ENCODE measurements at places on chromosomes 16 and 17.
A peak's percentile ranks its signal among the peaks of the same experiment; 100 is the strongest.

DNA sequence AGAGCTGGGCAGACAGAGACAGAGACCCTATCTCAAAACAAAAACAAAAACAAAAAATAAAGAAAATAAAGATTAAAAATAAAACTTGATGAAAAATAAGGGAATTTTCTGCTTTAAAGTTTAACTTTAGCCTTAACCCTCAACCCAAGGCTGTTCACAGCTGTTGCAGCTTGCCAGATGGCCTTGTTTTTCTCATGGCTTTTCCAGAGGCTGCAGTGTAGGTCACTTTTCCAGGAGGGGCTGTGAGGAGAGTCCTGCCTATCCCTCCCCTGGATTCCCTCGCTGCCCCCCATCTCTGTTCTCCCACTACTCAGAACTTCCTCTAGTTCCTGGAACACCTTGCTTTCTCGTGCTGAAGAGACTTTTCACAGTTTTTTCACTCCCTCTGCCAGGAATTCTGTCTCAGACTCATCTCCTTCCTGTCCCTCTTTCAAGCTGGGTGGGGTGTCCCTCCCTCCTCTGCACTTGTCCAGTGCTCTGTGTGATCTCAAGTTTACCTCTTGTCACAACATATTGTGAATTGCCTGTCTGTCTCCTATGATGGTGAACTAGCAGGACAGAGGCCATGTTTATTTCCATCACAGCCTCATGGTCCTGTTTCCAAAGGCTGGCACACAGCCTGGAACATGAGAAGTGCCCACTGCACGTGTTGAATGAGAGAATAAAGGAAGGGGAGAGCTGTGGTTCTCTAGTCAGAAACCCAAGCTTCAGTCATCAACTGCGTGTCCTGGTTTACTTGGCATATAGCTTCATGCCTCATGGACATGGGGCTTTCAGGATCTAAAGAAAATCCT is 69.9 kb upstream of the MSI2 start:
- peak; percentile 23 for DNase-seq

- no peak for DNase-seq
Observed at GRCh38 chr16:50166511-50167500, 13.7 kb downstream of the TENT4B start.

DNA sequence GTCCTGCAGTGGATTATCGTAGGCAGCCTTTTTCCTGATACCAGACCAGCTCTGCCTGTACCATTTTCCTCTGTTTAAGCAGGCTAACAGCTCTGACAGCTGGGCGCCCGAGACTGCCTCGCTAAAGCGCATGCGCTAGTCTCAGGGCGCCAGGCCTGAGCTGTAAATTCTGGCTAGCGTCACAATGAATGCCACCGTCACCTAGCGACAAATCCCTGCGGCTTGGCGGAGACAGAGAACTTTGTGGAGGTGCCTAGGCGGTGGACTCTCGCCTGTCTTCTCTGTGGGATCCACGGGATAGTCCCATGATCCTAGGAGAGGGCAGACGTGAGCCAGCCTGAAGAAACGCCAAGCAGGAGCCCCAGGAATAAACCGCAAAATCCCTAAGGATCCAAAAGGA is 573.9 kb downstream of the KCNJ18 start:
- no peak for DNase-seq

GRCh38 chr16:59397638-59398037 is 663.5 kb upstream of the GOT2 start:
- DNase-seq: no peak

DNA sequence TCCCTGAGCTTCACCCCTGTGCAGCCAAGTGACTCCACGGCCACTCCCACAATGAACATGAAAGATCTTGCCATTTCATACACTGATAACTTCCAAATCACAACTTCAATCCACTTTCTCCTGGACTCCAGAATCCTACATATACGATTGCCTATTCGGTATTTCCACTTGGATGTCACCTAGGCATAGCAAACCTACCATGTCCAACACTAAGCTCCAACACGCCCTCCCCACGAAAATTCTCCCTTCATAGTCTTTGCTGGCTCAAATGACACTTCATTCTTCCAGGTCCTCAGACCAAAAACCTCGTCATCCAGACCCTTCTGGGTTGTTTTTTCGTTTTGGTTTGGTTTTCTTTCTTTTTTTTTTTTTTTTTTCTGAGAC is 1.9 kb downstream of the GLTPD2 start:
- DNase-seq: peak; percentile 31

GRCh38 chr17:10512856-10513255 is 5.5 kb downstream of the MYH1 start:
- DNase-seq: no peak

- peak; percentile 91 for DNase-seq
Observed at GRCh38 chr17:77734371-77735080, 224.0 kb upstream of the TNRC6C start.

Data from eye (tissue), 1 donor.